Upper lobe of right lung (tissue), 1 donor: ENCODE measurements at places on chromosomes 1 and 21. TPM values are rescaled to one million over a fixed set of nuclear protein-coding genes. Genes with fewer than 3 reads are reported as not detected.

Gene LCE1F
- total RNA-seq = not detected

DNA sequence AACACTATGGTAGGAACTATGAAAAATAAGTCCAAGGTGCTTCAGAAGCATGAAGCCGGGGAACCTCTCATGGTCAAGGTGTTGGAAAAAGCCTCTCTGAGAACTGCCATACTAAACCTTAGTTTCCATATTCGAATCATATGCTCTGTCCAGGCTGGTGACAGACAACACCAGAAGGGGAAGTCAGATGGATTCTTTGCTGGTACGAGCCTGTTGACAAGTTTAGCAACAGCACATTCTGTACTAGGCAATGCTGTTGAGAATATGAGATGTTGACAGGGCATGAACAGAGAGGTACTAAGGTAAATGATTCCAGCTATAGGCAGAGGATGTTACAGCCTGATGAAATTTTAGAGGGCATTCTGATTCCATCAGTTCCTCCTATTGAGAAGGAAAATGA is 461.3 kb upstream of the ZRANB2 start:
- no peak for DNase-seq

DNA sequence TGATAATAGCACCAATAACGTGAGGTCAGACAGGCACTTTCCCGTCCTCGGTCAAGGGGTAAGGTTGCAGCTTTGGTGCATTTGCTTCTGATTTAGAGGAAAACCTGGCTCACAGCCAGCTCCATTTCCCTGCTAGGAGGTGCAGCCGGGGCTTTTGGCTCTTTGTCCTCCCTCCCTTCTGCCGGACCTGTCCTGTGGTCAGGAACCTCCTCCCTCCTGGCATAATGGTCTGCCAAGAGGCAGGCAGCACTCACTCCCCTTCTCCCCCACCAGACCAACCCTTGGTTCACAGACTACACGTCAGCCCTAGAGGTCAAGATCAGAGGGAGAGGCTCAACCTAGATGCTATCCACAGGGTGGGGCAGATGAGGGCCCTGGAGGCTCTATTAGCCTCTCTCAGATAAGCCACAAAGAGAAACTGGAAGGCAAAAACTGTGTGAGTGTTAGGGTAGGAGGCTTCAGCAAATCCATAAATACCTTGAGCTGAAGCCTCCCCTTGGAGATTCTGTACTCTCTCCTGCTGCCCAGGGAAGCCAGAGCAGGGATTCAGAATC is 64.8 kb downstream of the PLXNA2 start:
- no peak for DNase-seq

- no peak for DNase-seq
Observed at GRCh38 chr1:51526248-51526647, 7.2 kb upstream of the EPS15 start.

GRCh38 chr1:18870957-18871356 is 11.5 kb upstream of the TAS1R2 start:
- DNase-seq = no peak
